Fibroblast of mammary gland (primary cell): ENCODE measurements at places on chromosomes 12 and 14.
A peak's percentile ranks its signal among the peaks of the same experiment; 100 is the strongest.

- DNase-seq: no peak
Observed at GRCh38 chr12:3141339-3142321, 64.5 kb downstream of the TSPAN9 start.

DNA sequence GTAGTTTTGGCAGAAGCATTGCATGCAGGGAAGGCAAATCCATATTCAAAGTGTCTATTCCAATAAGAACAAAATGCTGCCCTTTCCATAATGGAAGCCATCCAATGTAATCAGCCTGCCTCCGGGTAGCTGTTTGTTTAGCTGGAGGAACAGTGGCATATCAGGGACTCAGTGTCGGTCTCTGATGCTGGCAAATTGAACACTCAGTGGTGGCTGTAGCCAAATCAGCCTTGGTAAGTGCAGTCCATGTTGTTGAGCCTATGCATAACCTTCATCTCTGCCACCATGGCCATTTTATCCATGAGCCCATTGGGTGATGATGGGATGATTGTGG lies 147.8 kb upstream of the MAX start:
- no peak for DNase-seq

- DNase-seq: no peak
Observed at GRCh38 chr14:106737021-106737420, 1210.6 kb downstream of the TMEM121 start.

GRCh38 chr14:90836692-90837063 lies 20.4 kb upstream of the TTC7B start:
- no peak for DNase-seq

DNA sequence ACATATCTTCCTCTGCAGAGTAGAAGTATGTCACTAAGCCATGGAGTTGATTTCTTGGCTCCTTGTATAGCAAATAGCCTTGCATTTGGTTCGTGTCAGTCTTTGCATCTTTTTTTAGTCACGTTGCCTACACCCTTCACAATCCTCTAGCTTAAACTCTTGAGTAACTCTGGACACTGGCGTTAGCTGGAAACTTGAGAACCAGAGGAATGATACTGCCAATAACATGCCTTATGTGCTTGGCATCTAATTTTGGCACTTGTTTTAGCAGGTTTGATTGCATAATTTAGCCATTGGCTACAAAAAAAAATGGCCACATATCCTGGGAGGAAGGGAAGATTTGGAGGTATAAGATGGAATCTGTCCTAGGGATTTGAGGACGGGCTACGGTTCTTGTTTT lies 136.2 kb downstream of the ETV6 start:
- peak; percentile 33 for DNase-seq

DNA sequence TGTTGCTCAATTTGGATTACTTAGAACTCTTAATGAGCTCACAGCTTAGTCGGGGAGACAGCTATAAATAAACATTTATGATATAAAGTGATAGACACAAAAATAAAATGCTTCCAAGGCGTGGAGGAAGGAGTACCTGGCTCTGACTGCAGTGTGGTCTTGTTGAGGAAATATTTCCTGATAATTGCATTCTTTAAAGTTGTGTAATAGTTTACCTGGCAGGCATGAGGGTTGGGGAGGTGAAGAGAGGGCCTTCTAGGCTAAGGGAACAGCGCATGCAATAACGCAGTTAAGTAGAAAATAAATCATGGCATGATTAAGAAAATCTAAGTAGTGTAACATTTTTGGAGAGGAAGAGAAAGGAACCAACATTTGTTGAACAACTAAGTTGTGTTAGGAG lies 260.5 kb upstream of the ATP2B1 start:
- DNase-seq: no peak

GRCh38 chr12:14283489-14284144 lies 81.9 kb upstream of the ATF7IP start:
- DNase-seq: no peak
